Stimulated activated CD4-positive, alpha-beta T cell treated with anti-CD3 and anti-CD28 coated beads, Interleukin-1b, Interleukin-23, amount 100 ng/mL, for 1 hour (primary cell): ENCODE measurements at places on chromosomes 11 and 22.

- no peak for DNase-seq
These were observed 28.1 kb upstream of the SCARF2 start for GRCh38 chr22:20465759-20466077.

- DNase-seq: no peak
These were observed 62.8 kb downstream of the TEAD1 start for GRCh38 chr11:12737024-12737423.

DNA sequence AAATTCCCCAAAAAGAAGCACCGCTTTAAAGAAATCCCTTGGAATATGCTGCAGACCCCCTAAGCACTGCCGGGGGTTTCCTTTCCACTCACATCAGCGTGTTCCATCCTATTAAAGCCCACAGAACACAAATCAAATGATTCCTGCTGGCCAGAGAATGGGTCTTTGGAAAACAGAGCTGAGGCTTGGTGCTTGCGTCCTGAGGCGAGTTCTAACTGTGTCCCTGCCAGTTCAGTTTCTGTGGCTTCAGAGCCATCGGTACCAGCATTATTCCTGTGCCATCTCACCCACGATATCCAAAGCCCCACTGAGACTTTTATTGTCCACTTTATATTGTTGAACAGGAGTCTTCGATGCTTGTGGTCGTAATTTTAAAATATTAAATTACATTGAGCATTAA lies 142.0 kb upstream of the SYT13 start:
- no peak for DNase-seq

GRCh38 chr11:13008625-13009475 lies at the start of gene RASSF10:
RASSF10 (plus strand) TSS chr11:13009316; CDS start chr11:13009577, 261 bp downstream.
- no peak for DNase-seq

GRCh38 chr22:47629273-47629711 lies 866.8 kb downstream of the TBC1D22A start:
- no peak for DNase-seq

DNA sequence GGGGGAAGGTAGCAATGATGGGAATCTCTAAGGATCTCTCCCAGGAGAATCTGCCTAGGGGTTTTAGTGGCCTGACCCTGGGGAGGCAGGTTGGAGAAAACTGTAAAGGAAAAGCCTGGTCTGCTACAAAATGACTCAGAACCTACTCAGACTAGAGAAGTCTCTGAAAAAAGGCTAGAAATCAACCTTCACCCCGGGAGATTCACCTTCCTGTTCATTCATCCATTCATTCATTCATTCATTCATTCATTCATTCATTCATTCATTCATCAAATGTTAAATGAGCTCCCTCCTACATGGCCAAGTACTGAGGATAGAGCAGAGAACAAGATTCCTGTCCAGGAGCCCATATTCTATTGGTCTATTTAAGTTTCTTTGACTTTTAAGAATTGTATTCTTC lies 8.9 kb upstream of the ANKK1 start:
- no peak for DNase-seq

- DNase-seq: no peak
These were observed 1.5 kb downstream of the APOL6 start for GRCh38 chr22:35649636-35650250.

- DNase-seq: no peak
These were observed 17.2 kb downstream of the KIAA0930 start for GRCh38 chr22:45223304-45224117.

DNA sequence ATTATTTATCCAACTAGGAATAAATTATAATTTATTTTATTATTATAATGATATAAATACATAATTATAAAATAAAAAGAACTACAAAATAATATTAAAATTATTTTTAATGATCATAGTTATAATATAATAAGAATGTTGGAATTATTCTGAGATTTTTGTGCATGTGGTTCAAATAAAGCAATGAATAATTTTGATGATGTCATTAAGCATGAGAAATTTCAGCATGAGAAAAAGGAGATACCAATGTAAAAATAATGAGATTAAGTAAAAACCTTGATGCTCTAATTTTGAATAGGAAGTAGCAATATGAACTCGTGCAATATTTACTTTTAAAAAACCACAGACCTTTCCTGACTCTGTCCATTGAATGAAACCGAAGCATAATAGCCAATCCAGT lies 181.8 kb upstream of the MTNR1B start:
- no peak for DNase-seq

- no peak for DNase-seq
These were observed 409.4 kb upstream of the B3GAT1 start for GRCh38 chr11:134821422-134821821.

DNA sequence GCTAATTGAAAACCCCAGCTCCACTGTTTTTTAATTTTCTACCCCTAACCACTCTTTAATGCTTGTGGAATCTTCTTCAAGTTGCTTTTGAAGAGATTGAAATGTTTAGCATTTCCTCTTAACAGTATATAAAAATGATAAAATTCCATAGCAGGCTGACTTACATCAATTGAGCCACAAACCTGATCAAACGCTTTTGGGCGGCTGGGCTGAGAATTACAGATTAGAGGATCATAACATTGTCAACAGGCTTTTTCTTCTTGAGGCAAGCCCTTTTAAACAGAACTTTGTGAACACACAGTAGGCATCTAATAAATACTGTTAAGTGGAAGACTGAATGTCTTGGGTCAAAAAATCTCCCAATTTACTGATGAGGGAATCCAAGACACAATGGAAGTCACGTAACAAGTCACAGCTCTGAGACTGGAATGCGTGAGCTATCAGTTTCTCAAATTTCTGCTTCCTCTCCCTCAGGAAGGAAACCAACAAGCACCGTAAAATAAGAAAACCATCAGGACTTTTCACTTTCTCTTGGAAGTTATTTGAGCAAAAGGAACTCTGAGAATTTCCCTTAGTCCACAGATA lies 50.0 kb upstream of the CCDC89 start:
- DNase-seq: no peak

- DNase-seq: no peak
These were observed 1.5 kb downstream of the MS4A8 start for GRCh38 chr11:60700689-60701468.

GRCh38 chr11:65042891-65043290 lies 1.9 kb downstream of the SAC3D1 start:
- DNase-seq: no peak

GRCh38 chr11:91563176-91563575 lies 661.4 kb upstream of the FAT3 start:
- no peak for DNase-seq

DNA sequence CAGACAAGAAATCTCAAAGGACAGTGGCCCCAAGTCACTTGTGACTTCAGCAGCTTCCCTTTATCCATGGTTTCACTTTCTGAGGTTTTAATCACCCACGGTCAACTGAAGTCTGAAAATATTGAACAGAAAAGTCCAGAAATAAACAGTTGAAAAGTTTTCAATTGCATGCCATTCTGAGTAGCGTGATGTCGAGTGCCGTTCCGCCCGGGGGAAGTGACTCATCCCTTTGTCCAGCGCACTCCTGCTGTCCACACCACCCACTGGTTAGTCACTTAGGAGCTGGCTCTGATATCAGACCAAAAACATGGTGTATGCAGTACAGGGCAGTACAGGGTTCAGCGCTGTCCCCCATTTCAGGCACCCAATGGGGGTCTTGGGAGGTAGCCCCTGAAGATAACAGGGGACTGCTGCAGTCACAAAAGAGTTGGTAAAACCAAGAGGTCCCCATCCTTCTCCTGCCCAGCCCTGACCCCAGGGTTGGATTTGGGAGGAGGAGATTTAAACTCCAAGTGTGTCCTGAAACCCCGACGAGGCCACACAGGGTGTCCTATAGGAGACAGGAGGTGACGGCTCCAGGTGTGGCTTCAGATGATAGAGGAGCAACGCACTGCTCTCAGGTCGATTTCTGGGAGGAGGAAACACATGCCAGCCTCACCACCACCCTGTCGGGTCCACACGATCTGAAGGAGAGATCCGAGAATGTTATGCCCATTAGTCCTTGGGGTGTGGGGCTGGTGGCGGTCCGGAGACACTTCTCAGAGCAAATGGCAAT lies 390.1 kb downstream of the CTTN start:
- DNase-seq: no peak

- DNase-seq: no peak
These were observed 15.1 kb downstream of the ZMAT5 start for GRCh38 chr22:29751669-29752068.

- no peak for DNase-seq
These were observed 1303.9 kb downstream of the BRD1 start for GRCh38 chr22:48523761-48524160.

- no peak for DNase-seq
These were observed 132.9 kb downstream of the COMMD9 start for GRCh38 chr11:36156161-36156816.

- no peak for DNase-seq
These were observed 47.0 kb downstream of the TNRC6B start for GRCh38 chr22:40224702-40225101.

GRCh38 chr22:30572840-30573593 lies 1.4 kb downstream of the GAL3ST1 start:
- no peak for DNase-seq

DNA sequence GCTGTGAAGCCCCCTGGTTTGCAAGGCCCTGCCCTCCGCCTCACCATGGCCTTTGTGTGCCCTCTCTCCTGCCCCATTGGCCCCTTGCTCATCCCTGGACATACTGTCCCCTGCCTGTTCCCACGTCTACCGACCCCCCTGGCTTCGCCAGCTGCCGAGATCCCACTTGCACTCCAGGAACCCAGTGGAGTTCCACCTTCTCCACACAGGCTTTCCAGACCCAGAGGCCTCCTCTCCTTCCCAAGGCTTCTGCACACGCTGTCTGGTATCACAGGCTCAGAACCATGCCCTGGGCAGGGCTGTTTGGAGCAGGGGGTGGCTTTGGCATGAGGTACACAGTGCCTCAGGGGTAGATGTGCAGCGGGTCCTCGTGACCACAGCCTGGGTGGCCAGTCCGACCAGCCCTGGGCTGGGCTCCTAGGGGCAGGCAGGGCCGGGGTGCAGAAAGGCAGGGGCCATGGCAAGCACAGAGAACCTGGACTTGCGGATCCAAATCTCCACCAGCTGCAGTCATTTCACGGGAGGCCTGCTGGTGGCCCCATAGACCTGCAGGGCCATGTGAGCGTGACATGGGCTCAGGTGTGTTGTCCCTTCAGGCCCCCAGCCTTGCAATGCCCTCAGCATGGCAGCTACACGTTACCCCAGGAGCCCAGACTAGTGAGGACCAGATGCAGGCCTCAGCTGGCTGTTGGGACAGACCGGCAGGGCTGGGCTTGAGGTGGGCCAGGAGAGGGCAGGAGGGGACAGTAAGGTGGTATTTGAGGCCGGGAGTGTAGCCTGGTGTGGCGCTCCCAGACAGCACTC lies 9.5 kb downstream of the GRK2 start:
- no peak for DNase-seq

GRCh38 chr22:29426476-29426875 lies 11.9 kb upstream of the RFPL1 start:
- DNase-seq: no peak
